ENCODE measurements at places on chromosomes 7 and 10.
A peak's percentile ranks its signal among the peaks of the same experiment; 100 is the strongest.

DNA sequence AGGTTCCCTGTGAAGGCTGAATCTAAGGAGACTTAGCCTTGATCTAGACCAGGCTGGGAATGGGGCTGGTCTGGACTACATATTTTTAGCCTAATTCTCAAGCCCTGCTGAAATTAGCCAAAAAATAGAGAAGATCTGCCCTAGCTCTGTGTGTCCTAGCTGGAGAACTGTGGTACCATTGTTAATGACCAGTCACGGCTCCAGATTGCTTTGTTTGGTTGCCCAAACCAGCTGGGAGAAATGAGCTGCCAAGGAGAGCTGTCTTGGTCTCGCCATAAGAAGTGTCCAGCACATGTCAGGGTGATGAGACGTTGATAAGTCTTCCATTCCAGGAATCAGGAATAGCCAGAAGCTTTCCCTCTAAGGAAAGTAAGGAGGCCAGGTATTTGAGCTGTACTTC, 20.7 kb downstream of the GBX1 start:
- DNase-seq = no peak

DNA sequence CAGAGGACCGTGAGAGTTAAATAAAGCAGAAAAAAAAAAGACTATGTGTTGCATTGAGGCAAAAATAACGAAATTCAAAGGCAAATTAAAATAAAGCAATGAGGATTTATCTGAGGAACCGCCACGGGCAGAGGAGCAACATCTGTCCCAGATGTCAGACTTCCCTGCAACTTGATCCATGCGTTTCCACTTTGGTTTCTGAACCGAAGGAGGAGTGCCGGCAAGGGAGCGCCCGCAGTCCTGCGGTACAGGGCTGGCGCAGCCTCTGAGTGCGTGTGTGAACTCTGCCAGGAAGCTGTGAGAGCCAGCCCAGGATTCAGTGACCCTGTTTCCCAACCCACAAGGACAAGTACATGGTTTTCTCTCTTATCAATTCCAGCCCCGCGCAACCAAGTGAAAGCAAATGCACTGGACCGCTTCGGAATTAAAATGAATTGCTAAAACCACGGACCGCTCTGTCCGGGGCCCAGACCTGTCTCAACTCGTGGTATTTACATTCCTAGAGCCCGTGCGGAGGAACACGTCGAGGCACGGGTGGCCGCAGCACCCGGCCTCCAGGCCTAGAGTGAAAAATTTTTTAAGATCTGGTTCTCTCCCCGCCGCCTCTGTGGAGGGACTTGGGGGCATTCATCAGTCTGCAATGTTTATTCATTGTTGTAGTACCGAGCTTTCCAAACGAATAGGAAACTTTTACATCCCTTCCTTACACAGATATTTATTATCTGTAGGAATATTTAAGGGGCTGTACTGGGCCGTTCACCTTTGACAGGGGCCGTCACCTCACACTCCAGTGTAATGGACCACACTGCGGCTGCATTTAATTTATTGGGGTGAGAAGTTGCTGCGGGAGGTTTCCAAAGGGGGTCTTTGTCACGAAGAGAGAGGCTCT, 291.5 kb upstream of the NFE2L3 start:
- DNase-seq = no peak

DNA sequence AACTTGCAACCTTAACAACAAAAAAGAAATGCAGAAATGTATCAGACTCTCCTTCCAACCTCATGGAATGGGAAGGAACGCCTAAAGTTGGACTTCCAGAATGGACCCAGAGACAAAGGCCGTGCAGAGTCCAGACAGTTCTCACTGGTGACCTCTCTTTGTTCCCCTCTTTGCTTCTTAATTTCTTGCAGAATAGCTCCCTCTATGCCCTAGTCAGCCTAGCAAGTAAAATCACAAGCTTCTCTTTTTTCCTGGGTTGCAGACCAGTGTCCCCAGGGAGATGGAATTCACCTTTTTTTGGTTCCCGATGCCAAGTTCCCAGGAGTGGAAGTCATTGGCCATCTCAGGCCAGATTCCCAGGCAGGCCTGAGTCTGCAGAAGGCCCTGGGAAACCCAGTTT, 278.0 kb downstream of the CCSER2 start:
- DNase-seq = no peak

DNA sequence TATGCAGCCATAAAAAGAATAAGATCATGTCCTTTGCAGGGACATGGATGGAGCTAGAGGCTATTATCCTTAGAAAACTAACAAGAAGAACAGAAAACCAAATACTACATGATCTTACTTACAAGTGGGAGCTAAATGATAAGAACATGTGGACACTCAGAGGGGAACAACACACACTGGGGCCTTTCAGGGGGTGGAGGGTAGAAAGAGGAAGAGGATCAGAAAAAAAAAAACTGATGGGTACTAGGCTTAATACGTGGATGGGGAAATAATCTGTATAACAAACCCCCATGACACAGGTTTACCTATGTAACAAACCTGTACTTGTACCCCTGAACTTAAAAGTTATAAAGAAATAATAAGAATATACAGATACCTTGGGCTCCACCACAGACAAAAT, 514.2 kb downstream of the ARL4A start:
- DNase-seq = no peak

GRCh38 chr7:45123913-45124710, 12.6 kb upstream of the TBRG4 start:
- DNase-seq = no peak

DNA sequence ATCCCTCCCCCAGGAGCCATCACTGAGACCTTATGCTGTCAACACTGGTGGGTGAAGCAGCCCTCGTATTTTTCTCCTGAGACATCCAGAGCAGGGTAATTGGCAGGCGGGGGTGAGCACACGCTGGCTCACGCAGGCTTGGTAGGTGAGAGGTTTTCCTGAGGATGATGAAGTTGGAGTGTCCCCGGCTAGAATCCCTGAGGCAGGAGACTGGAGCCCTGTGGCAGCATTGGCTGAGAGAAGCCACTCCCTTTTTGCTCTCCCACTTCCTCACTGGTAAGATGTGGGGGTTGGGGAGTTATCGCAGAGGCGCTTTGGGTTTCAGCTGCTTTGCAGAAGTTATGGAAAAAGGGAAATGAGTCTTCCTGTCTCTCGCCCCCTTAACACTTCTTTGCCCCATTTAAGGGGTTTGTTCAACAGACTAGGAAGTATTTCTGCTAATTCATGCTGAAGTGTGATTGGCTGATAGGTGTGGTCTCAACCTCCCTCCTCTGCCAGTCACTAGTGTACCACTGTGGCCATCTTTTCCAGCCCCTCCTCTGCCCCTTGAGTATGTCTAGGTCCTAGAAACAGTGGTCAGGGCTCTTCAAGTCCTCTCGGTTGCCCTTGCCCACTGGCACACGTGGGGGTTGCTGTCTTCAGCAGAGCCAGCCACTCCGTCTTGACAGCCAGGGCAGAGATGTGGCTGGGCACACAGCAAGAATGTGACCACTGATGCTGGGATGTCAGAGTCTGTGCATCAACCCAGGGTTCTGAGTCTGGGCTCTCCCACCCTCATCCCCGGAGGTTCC, 5.7 kb downstream of the ARPC1B start:
- peak; percentile 78 for DNase-seq

DNA sequence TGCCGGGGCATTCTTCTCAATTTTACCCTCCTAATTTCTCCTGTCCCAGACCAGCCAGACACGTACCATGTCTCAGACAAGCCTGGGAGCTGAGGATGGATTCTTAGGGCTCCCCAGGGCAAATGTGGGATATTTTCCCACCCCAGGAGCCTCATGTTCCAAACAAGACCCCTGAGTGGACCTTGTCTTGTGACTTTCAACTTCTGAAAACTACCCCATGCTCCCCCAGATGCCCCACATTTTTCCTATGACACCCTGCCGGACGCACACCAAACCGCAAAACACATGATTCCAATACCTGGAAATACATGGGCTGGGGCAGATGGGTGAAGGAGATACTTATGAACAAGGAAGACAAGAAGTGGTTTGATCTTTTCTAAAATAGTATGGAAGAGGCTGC, 874 bp downstream of the GIMAP5 start:
- no peak for DNase-seq

GRCh38 chr7:4200546-4201094, 481.5 kb upstream of the FOXK1 start:
- DNase-seq = no peak

GRCh38 chr7:82430500-82431465, 12.8 kb downstream of the CACNA2D1 start:
- DNase-seq = no peak

GRCh38 chr7:47670729-47671128, 88.8 kb upstream of the TNS3 start:
- peak; percentile 70 for DNase-seq

DNA sequence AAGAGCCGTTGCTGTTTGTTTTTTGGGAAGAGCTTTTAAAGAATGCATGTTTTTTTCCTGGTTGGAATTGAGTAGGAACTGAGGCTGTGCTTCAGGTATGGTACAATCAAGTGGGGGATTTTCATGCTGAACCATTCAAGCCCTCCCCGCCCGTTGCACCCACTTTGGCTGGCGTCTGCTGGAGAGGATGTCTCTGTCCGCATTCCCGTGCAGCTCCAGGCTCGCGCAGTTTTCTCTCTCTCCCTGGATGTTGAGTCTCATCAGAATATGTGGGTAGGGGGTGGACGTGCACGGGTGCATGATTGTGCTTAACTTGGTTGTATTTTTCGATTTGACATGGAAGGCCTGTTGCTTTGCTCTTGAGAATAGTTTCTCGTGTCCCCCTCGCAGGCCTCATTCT, 31.6 kb downstream of the PFKFB3 start:
- no peak for DNase-seq

DNA sequence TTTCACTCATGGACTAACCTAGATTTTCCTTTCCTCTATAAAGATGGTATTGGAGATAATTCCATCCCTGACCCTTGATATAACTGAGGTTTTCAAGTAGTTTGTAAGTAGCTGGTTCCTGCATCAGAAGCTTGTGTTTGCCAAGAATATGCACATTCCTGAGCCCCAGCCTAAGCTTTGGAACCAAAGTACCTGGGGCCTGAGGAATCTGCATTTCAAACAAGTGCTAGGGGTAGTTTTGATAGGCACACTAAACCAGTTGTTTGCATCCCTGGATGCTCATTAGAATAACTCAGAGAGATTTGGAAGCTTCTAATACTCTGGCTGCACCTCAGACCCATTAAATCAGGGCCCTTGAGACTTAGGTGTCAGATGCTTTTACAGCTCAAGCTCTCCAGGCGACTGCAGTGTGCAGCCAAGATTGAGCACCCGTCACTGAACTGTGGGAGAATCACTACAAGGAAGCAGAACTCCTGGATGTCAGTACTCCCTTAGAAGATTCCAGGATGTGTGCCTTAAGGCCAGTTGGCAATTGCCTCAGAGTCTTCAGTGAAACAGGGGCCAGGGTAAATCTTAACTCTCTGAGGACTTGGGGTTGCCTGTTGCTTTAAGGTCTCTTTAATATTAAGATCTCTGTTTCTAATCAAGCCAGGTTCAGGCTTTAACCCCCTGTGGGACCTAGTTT, 565.0 kb downstream of the REEP3 start:
- no peak for DNase-seq

GRCh38 chr10:103476046-103476768, 2.8 kb downstream of the CALHM3 start:
- peak; percentile 77 for DNase-seq

GRCh38 chr7:127833641-127834040, 181.6 kb downstream of the SND1 start:
- DNase-seq = no peak

DNA sequence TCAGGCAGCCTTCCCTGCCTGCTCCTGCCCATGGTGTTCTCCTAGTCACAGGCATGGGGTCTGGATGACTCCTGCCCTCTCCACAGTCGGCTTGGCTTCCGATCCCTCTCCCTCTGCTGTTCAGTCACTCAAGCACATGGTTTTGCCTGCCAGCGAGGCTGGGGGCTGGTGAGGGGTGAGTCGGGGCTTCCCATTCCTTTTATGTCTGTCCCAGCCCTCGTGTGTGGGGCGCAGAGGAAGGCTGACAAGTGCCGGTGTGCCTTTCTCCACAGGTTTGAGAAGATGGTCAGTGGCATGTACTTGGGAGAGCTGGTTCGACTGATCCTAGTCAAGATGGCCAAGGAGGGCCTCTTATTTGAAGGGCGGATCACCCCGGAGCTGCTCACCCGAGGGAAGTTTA, 40.1 kb downstream of the TACR2 start:
- DNase-seq = no peak

DNA sequence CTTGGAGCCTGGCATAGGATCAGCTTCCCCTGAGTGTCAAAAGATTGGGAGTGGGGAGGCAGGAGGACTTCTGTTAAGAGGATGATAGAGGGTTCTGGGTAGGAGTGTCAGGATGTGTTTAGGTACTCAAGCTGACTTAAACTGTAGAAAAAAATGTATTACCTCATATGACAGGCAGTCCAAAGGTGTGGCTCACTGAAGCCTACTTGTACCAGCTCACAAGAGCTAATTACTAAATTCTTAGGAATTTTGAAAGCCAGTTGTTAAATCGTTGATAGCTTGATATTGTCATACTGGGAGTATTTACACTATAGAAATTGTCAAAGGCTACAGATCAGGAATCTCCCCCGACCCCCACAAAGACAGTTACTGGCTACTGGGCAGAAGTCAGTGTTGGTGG, 32.1 kb downstream of the FAS start:
- peak; percentile 1 for DNase-seq

Data from GM20000 (cell line).